ENCODE measurements at places on chromosomes 16 and 17. TPM values are rescaled to one million over a fixed set of nuclear protein-coding genes. Genes with fewer than 3 reads are reported as not detected.

GRCh38 chr17:40340880-40341807 is 23.4 kb downstream of the GJD3 start:
- H3K4me1 ChIP-seq, result peaks cover 57% of the 10 kb centered on the region
- peak overlapping the region; percentile 75 for H3K27ac ChIP-seq
- H3K27me3 ChIP-seq, result no peaks in the 10 kb centered on the region
- H3K4me3 ChIP-seq, result peak overlapping the region; percentile 89

GRCh38 chr17:67422897-67423296 is 45.8 kb downstream of the PITPNC1 start:
- H3K27ac ChIP-seq, result peak overlapping the region; percentile 26
- H3K36me3 ChIP-seq, result no peaks in the 10 kb centered on the region

GRCh38 chr16:14172200-14172809 is 101.2 kb downstream of the MRTFB start:
- H3K36me3 ChIP-seq, result no peaks in the 10 kb centered on the region
- no peak for DNase-seq
- no peak overlapping the region for H3K27ac ChIP-seq
- H3K27me3 ChIP-seq, result no peaks in the 10 kb centered on the region
- H3K4me3 ChIP-seq, result no peak overlapping the region
- H3K4me1 ChIP-seq, result no peaks in the 10 kb centered on the region

GRCh38 chr17:64063088-64063487 is 42.7 kb upstream of the ICAM2 start:
- no peaks in the 10 kb centered on the region for H3K4me1 ChIP-seq
- DNase-seq, result no peak
- no peak overlapping the region for H3K4me3 ChIP-seq
- H3K27me3 ChIP-seq, result no peaks in the 10 kb centered on the region

DNA sequence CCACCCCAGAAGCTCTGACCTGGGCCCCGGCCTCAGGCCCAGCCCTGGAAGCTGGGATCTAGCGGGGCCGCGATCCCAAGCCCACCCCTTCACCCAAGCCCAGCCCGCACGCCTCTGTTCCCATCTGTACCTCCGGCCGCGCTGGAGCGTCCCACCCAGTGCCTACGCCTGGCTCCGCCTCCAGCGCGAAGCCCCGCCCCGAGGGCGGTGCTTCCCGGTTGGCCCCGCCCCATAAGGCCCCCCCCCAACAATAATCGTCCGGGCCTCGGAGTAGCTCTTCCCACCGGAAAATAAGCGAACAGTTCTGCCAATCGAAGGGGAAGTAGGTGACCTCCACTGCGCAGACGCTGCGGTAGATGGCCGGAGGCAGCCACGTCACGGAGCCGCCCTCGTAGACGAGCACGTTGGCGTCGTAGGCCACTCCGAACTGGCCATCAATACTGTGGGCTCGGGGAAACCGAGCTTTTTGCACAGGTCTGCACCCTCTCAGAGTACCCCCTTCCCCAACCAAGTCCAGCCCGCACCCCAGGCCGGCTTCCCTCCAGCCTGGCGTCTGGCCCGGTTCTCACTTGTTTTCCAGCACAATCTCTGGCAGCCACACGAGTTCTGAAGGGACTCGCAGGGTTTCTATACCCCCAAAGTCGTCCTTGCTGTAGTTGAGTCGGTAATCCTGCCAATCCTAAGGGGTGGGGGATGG is 1.1 kb downstream of the CHRNE start:
- H3K4me1 ChIP-seq, result peaks cover 14% of the 10 kb centered on the region
- H3K36me3 ChIP-seq, result peaks cover 14% of the 10 kb centered on the region
- H3K4me3 ChIP-seq, result no peak overlapping the region
- DNase-seq, result no peak
- no peaks in the 10 kb centered on the region for H3K27me3 ChIP-seq
- no peak overlapping the region for H3K27ac ChIP-seq

GRCh38 chr17:27624539-27624938 is 6.4 kb upstream of the LGALS9 start:
- no peaks in the 10 kb centered on the region for H3K4me1 ChIP-seq
- H3K36me3 ChIP-seq, result no peaks in the 10 kb centered on the region
- no peak overlapping the region for H3K27ac ChIP-seq
- H3K27me3 ChIP-seq, result no peaks in the 10 kb centered on the region
- H3K4me3 ChIP-seq, result no peak overlapping the region

DNA sequence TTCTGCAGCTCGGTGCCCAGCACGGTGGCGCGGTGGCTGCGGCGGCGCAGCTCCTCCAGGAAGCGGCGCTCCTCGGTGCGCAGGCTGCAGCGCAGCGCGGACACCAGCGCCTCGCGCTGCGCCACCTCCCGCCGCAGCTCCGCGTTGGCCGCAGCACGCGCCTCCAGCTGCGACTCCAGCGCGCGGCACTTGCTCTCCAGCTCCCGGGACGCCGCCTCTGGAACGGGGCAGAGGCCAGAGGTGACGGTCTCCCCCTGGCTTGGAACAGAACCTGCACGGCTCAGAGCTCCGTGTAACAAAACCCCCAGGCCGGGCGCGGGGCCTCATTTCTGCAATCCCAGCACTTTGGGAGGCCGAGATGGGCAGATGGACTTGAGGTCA is 13.2 kb upstream of the CLUH start:
- no peaks in the 10 kb centered on the region for H3K4me1 ChIP-seq
- DNase-seq, result peak; percentile 48
- peaks cover 30% of the 10 kb centered on the region for H3K27me3 ChIP-seq

- H3K4me1 ChIP-seq, result peaks cover 35% of the 10 kb centered on the region
- H3K27me3 ChIP-seq, result no peaks in the 10 kb centered on the region
- H3K4me3 ChIP-seq, result no peak overlapping the region
- H3K36me3 ChIP-seq, result peaks cover 7% of the 10 kb centered on the region
- peak; percentile 69 for DNase-seq
Measured at GRCh38 chr17:6510321-6510977, 45.9 kb downstream of the PITPNM3 start.

DNA sequence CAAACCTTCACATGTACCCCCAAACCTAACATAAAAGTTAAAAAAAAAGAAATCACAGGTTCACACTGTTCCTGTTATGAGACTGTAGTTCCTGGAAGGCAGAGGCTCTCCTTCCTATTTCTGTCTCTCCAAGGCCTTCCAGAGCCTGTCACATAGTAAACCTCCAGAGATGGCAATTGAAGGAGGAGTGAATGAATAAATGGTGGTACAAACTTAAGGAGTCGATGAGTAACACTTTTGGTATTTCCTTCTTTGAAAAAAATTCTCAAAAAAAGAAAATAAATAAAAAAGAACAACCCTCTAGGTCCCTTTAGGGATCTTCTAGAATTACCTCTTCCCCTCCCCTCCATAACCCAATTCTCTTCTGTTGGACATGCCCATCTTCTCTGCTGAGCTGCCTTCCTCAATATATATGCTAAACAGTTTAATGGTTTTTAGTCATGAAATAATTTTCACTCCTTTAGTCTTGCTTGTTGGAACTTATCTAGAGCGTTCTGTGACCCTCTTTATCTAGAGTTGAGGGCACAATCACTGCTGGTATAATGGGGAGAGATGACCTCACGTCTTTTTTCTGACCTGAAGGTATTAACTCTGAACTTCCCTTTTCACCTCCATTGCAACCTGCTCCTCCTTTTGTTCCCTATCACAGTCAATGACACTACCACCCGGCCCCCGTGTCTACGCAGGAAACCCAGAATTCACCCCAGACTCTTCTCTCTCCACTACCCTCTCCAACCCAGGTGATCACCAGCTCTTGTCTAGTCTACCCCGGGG is 1.7 kb upstream of the TAF15 start:
- H3K27ac ChIP-seq, result peak overlapping the region; percentile 100
- no peak for DNase-seq
- H3K36me3 ChIP-seq, result peaks cover 32% of the 10 kb centered on the region
- H3K4me1 ChIP-seq, result peaks cover 27% of the 10 kb centered on the region

GRCh38 chr16:4591706-4592470 is 22.8 kb downstream of the UBALD1 start:
- H3K27ac ChIP-seq, result no peak overlapping the region
- peaks cover 84% of the 10 kb centered on the region for H3K27me3 ChIP-seq
- DNase-seq, result no peak
- H3K4me1 ChIP-seq, result no peaks in the 10 kb centered on the region
- no peaks in the 10 kb centered on the region for H3K36me3 ChIP-seq

DNA sequence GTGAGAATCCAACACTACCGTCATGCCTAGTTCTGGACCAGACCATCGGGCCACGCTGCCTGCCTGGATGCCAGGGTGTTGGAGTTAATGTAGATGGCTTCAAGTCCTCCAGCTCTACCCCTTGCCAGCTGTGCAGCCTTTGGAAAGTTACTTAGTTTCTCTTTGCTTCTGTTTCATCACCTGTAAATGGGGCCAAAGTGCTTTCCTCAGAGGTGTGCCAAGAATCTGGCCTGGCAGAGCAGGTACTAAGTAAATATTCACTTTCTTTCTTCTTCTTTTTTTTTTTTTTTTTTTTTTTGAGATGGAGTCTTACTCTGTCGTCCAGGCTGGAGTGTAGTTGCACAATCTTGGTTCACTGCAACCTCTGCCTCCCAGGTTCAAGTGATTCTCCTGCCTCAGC is 159.5 kb upstream of the RPL38 start:
- no peaks in the 10 kb centered on the region for H3K4me1 ChIP-seq
- H3K36me3 ChIP-seq, result no peaks in the 10 kb centered on the region
- peaks cover 78% of the 10 kb centered on the region for H3K27me3 ChIP-seq
- H3K27ac ChIP-seq, result no peak overlapping the region
- DNase-seq, result no peak

DNA sequence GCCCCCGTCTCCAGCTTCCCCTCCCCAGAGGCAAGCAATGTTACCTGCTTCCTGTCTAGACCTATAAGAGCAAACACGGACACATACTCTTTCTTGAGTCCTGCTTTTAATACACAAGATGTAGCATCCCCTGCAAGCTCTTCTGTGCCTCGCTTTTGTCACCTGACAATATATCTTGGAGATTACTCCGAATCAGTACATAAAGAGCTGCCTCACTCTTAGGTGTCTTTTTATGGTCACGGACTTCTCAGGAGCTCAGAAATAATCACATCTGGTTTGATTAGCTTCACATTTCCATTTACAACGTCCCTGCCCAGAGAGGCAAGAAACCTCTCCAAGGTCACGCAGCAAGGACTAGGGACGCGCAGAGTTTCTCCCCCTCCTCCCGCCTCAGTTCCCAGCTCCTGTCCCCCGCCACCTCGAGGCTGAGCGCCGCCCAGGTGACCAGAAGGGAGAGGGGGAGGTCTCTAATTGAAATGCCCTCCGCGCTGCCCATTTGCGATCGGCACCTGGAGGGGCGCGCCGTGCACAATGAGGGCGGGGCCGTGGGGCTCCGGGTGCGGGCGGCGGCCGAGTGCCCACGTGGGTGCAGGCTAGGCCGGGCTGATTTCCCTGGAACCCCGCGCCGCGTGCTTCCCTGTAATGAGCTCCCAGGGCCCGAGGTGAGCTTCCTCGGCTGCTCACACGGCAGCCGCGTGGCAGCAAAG is 13.8 kb upstream of the SEZ6 start:
- H3K4me1 ChIP-seq, result no peaks in the 10 kb centered on the region
- H3K36me3 ChIP-seq, result no peaks in the 10 kb centered on the region
- DNase-seq, result peak; percentile 3
- no peak overlapping the region for H3K4me3 ChIP-seq
- no peak overlapping the region for H3K27ac ChIP-seq
- peaks cover 100% of the 10 kb centered on the region for H3K27me3 ChIP-seq

GRCh38 chr17:73592079-73592415 is 52.2 kb downstream of the SDK2 start:
- no peak overlapping the region for H3K27ac ChIP-seq
- H3K4me3 ChIP-seq, result no peak overlapping the region
- no peaks in the 10 kb centered on the region for H3K36me3 ChIP-seq
- no peaks in the 10 kb centered on the region for H3K4me1 ChIP-seq

DNA sequence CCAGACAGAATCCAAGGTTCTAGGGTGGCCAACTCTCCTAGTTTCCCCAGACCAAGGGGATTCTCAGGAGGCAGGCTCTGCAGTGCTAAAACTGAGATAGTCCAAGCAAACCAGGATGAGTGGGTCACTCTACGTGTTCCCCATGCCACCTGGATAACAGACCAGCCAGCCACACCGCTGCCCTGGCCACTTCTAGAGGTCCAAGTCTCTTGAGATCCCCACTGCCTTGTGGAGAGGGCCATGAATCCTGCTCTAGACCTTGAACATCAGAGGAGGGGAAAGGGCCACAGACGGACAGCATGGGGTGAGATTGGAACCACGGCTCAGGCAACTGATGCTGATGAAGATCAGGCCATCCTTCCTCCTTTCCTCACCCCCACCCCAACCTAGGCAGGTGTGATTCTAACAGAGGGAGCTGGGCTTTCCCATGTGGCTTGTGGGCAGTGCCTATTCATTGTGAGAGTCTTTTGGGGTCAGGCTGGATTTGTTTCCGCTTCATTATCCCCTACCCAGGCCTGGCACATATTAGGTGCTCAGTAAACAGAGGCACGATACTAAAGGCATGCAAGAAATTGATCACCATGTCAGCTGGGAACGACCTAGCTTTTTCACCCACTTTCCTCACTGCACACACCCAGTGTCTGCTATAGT is 16.8 kb upstream of the TVP23A start:
- H3K4me3 ChIP-seq, result no peak overlapping the region
- H3K27me3 ChIP-seq, result peaks cover 1% of the 10 kb centered on the region
- no peaks in the 10 kb centered on the region for H3K36me3 ChIP-seq
- H3K4me1 ChIP-seq, result no peaks in the 10 kb centered on the region
- no peak overlapping the region for H3K27ac ChIP-seq

DNA sequence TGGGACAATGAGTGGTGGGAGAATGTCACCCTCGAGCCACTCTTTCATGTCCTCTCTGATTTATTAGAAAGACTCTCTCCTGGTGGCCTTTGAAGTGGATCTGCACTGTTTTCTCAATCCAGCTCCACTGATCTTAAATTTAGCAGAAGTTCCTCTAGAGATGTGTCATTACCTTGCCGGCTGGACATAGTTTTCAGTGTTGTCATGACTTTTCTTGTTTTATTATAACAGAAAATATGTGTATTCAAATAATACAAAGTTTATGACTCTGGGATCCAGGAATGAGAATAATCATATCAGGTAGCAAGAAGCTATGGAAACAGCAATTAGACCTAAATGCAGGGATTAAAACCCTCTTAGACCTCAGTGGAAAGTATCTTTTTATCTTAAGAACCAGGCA is 247.5 kb upstream of the ELAC2 start:
- no peaks in the 10 kb centered on the region for H3K4me1 ChIP-seq
- no peak overlapping the region for H3K27ac ChIP-seq
- H3K4me3 ChIP-seq, result no peak overlapping the region
- no peak for DNase-seq
- H3K36me3 ChIP-seq, result no peaks in the 10 kb centered on the region

DNA sequence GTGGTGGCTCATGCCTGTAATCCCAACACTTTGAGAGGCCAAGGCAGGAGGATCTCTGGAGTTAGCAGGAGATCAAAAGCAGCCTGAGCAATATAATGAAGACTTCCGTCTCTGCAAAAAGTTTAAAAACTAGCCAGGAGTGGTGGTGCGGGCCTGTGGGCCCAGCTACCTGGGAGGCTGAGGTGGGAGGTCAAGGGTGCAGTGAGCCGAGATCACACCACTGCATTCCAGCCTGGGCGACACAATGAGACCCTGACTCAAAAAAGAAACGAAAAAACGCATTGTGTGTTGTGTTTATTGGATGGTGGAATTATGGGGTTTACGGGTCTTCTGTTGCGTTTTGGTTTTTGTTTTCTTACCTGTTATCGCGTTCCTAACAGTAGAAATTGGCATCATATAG is 863 bp upstream of the DDX19A start:
- H3K27me3 ChIP-seq, result no peaks in the 10 kb centered on the region
- peak overlapping the region; percentile 98 for H3K27ac ChIP-seq

Gene CDC42EP4
- 60.1 TPM for total RNA-seq

Gene FBF1
- 33.6 TPM for total RNA-seq

Gene PLXDC1
- 0.39 TPM for total RNA-seq

Gene CCL16
- not detected for total RNA-seq

Gene KRT33A
- not detected for total RNA-seq

Gene RNF157
- 17.6 TPM for total RNA-seq

Gene CDK12
- total RNA-seq, result 321 TPM

Gene TBX21
- total RNA-seq, result not detected

Gene CACNA1G
- not detected for total RNA-seq

Gene CA5A
- total RNA-seq, result not detected

Measured in Calu3 (cell line).